ENCODE measurements at places on chromosomes 2 and 18.
A peak's percentile ranks its signal among the peaks of the same experiment; 100 is the strongest.

GRCh38 chr2:174750923-174751441, 13.3 kb downstream of the CHRNA1 start:
- no peak for DNase-seq

- no peak for DNase-seq
These were observed 93.0 kb upstream of the ID2 start for GRCh38 chr2:8588831-8589191.

GRCh38 chr2:63590626-63591408, 2.1 kb downstream of the MDH1 start:
- DNase-seq, result no peak

DNA sequence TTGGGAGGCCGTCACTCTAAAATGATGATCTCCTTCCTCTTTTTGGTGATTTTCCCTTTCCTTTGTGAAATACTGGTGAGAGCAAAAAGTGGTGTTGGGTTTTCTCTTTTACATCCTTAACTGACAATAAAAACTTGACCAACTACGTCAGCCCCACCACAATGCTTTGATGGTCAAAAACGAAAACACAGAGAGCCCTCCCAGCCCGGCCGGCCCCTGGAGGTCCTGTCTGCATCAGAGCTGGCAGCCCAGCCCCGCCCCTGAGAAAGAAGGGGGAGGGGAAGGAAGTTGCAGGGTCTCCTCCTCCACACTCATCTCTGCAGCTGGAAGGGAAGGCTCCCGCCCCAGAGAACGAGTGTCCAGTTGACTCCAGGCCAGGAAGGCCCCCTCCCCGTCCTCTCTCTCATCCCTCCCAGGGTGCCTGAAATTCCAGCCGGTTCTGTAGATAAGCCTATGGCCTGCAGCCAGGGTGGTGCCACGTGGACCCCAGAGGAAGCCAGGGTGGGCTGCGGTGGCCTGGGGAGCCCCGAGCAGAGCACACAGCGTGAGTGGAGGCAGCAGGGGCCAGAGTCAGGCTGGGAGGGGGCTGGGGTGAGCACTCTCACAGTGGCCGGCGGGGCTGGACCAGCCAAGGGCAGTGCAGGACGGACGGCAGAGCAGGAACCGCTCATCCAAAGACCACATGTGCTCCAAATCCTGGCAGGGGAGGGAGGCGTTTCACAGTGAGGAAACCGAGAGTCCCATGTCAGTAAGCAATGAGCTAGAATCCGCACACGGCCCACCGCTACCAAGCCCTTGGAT, 19.8 kb downstream of the BIN1 start:
- no peak for DNase-seq

DNA sequence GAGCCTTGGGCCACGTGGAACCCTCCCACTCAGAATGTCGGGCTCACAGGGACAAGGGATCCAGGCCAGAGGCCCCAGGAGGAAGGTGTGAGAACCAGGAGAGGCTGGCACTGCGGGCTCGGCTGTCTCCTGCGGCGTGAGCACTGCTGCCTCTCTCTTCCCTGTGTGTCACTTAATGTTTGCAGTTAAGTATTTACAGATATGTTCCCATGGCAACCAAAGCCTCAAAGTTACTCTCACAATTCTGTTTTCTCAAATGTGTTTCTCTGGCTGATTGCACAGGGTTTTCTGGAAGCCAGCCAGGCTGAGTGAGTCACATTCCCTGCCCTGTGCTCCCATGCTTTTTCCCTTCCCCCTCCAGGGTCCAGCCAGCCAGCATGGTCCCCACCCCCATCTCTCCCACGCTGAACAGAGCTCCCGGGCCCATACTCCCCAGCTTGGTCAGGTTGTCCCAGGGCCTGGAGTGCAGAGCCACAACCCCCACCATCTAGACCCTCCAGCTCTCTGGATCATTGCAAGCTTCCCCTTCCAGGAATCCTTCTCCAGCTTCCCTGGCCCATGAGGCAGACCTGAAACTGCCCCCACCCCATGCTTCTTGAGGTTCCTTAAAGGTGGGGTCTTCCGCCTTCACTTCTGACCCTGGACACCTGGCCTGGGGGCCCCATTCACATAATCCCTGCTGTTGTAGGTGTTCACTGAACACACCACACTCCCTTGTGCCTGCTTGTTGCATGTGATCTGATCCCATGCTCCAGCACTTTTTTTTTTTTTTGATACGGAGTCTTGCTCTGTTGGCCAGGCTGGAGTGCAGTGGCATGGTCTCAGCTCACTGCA, 265.9 kb downstream of the CELF4 start:
- peak; percentile 92 for DNase-seq

- DNase-seq, result no peak
These were observed 158.7 kb downstream of the MGAT5 start for GRCh38 chr2:134412639-134412999.

DNA sequence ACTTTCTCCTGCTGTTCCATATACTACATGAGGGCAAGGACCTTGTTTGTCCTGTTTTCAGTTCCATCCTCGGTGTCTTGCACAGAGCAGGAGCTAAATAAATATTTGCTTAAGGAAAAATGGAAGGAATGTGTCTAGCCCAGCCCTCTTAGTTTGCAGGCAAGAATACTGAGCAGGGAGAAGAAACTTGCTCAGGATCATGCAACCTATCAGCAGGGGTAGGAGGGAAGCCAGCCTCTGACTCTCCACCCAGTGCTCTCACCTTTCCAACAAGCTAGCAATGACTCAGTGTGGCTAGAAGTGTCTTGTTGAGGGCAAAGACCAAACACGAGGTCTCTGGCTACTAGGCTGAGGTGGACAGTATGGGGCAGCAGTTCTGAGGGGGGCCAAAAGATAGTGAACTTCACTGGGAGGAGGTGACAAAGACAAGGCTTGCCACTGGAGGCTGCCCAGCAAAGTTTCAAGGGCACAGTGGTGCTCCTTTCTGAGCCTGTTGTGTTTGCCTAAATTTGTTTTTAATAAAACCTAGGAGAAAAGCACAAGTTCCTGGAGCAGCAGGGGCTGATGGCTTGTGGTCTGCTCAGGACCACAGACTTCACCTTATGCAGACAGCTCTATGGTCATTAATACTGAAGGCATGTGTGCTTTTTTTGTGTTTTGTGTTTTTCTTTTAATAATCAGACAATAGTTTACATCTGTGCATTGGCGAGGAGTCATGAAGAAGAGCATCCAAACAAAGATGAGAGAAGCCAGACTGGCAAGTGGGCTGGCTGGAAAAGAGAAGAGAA, 49.1 kb upstream of the CTAGE1 start:
- no peak for DNase-seq

- no peak for DNase-seq
These were observed 1.5 kb upstream of the BCL2L11 start for GRCh38 chr2:111118981-111119821.

Measured in NCI-H510A (cell line).